MV-4-11 (cell line): ENCODE measurements at places on chromosomes 16 and 17.

DNA sequence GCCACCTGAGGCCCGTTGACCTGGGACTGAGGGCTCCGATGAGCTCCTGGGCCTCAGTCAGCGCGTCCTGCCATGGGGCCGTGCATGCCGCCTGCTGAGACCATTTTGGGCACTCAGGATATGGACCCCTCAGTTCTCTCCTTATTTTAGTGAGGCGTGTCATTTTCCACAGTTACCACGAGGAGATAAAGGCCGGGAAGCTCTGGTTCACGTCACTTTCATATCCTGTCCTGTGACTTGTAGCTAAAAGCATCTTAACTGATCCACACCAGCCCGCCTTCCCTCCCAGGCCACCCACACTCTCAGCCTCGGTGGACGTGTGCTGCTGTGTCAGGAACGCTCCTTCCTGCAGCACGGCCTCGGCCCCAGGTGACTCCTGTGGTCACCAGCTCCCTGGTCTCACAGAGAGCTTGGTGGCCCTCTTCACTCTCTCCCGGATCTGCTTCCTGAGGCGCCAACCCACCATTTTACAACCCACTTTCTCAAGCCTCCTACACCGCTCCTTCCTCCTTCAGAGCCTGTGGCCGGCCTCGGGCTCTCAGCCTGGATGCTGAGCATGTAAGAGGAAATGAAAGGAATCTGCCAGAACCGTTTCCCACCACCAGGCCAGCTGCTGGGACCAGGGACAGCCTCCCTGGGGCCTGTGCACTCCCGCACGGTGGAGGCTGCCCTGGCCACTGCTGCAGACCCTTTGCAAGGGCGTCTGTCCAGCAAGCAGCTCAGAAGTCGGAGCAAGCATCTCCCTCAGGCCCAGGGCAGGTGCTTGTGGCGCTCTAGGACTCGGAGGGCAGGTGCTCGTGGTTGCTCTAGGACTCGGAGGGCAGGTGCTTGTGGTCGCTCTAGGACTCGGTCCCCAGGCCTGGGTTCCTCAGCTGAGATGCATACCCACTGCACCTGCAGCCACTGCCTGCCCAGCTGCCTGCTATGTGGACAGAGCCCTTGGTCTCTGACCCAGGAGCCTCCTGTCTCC, 23.9 kb upstream of the FASN start:
- peak; percentile 92 for DNase-seq

- DNase-seq: no peak
Observed at GRCh38 chr16:11312718-11313492, 31.8 kb upstream of the PRM1 start.

DNA sequence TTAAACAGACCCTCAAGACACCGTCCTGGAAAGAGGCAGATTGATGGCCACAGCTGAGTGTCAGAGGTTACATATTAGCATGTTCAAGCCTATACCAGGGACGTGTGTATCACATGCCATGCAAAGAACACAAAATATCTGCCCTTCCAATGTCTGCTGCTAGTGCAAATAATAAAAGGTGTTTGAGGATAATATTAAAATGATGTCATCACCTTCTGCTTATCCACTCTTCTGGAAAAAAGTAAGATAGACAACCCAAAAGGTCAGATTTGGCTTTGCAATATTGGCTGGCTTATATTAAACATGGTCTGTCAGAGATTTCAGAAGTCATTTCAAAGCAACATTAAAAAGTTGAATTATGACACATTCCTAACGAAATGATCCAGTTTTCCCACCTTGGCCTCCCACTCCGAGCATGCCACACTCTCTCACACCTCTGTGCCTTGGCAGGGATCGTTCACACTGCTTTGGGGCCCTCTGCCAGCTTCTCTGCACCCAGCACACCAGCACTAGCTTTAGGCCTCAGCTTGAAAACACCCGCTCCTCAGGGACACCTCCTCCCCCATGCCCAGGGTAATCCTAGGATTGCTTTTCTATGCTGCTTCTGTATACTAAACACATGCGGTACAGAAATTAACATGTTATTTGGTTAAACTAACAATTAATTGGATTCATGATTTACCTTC, 248.2 kb downstream of the NTN1 start:
- DNase-seq: no peak

DNA sequence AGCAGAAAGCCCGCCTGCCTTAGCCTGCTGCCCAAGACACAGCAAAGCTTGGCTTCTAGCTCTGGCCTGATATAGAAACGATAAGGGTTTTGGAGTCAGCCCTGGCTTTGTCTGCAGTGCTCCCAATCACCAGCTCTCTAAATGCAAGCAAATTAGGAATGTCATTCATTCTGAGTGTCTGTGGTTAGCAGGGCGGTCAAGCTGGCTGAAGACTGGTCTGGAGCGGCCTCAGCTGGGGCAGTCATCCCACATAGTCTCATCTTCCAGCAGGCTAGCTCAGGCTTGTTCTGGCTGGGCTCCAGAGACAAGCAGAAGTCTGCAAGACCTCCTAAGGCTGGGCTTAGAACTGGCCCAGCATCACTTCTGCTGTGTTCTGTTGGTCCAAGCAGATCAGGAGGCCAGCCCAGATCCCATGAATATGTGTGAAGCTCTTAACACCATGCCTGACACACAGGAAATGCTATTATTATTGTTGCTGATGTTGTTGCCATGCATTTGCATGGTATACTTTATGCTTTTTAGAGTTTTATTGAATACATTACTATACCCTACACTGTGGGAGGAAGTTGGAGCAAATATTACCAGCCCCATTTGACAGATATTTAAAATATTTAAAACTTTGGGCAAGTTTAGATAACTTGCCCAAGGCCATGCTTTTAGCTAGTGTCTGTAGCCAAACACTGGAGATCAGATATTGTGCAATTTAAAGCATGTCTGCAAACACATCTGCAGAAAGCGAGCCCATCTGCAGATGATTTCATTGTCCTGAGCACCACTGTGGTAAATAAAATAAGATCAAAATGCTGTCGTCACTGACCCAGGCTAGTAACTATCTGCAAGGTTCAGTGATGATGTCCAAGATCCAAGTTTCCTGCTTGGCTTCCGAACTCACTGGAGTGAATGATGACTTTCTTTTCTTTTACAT, 24.8 kb downstream of the TMC7 start:
- DNase-seq: peak; percentile 32

- DNase-seq: no peak
Observed at GRCh38 chr16:4264546-4264945, 8.3 kb downstream of the TFAP4 start.

GRCh38 chr17:81365601-81366585, 29.4 kb upstream of the BAHCC1 start:
- peak; percentile 20 for DNase-seq

DNA sequence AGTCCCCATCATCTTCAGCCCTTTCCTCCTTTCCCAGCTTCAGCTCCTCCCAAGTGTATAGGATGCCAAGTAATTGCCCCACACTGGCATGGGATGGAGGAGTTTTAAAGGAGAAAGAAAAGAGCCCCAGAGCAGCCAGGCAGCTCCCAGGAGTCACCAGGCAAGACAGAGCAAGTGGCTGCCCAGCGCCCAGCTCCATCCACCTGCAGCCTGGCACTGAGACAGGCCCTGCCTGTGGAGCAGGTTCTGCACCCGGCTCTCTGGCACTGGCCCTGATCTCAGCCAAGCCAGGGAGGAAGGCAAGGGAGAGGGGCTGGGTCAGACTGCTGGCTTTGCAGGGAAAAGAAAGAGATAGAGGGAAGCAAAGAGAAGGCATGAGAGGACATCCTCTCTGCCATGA, 21.7 kb downstream of the FOXN1 start:
- no peak for DNase-seq

- peak; percentile 28 for DNase-seq
Observed at GRCh38 chr17:31413874-31414549, 22.5 kb downstream of the RAB11FIP4 start.

- peak; percentile 9 for DNase-seq
Observed at GRCh38 chr16:56372013-56372634, 53.2 kb downstream of the AMFR start.

DNA sequence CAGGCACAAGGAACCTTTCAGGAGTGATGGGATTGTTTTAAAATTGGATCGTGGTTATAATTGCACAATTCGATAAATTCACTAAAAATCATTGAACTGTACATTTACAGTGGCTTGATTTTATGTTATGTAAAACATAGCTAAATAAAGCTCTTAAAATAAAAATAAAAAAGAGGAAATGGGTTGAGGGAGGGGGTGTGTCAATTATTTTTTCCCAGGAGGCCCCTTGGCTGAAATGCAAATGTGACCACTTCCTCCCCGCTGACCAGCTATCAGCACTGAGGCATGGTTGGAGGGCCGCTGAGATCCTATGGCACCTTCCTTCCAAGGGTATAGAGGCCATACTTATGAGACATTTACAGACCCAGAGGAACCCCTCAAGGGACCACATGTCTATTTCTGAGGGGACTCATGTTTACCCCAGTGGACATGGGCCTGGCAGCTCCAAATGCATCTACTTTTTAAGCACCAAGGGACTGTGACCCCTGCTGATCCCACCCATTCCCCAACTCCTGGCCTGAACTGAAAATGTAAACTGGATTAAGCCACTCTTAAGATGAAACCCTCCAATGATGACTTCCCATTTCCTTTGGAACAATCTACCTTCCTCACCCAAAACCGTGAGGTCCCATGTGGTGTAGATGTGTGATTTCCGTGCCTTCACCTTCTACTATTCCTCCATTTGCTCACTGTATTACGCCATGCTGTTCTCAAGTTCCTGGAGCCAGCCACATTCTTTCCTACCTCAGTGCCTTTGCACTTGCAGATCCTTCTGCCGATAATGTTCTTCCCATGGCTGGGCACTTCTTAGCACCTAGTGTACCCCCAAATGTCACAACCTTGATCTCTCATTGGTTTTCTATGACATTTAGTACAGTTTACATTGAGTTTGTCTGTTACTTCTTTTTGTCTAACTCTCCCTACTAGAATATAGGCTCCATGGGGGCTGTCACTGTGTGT, 2.8 kb upstream of the IL21R start:
- peak; percentile 87 for DNase-seq

GRCh38 chr16:63066552-63066951, 1030.3 kb upstream of the CDH8 start:
- DNase-seq: no peak

DNA sequence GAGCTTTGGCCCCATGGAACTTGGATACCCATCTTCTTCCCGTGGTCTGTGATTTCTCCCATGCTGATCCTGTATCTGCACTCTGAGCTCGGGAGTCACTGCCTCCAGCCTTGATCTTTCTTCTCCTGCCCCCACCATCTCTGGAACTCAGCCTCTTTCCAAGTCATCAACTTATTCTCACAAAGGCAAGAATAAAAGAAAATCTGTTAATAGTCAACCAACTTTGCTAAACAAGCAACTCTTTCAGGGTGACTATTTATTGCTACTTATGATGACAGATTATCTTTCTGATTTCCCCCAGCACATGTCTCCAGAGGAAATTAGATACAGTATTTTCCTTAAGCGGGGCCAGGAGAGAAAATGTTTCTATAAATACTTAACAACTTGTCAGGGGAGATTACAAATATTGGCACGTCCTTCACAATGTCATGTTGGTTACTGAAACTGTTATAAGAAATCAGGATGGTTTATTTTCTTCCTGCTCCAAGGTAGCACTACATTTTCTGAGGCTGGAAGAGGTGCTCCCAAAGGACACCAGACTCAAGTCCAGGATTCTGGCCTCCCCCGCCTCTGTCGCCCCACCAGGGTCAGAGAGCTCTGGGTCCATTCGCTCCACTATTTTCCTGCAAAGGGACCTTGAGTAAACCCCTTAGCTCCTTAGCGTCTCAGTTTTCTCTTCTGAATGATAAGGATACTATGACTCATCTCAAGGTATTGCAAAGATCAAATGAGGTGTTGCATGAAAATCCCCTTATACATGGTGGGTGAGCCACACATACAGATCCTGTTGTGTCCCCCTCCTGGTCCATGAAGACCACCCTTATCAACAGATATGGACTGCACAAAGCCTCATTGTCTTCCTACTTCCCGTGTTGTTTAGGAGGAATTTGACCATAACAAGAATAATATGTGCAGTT, 205.2 kb upstream of the WSCD1 start:
- DNase-seq: no peak
